ENCODE measurements at places on chromosomes 6 and 20.

DNA sequence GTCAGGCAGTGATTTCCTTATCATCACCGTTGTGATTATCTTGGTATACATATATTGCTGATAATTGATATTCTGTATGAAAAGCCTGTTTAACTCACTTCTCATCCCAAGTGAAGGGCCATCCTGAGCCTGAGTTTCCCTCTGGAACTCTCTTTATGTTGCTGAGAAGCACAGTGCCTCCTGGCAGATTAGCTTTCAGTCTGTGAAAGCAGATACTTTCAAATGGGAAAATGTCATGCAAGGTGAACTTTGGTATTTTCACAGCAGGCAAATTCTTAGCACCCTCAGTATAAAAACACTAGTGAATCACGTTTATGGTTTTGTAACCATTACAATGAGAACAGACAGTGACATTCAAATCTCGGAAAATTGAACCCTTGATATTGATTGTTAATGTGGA, 151.6 kb downstream of the PRIM2 start:
- no peak for DNase-seq

- DNase-seq = no peak
These were observed 33.5 kb downstream of the GCM1 start for GRCh38 chr6:53115113-53115512.

- DNase-seq = no peak
These were observed 155.5 kb downstream of the THBS2 start for GRCh38 chr6:169098116-169098515.

- no peak for DNase-seq
These were observed 103.0 kb upstream of the KCNK16 start for GRCh38 chr6:39425346-39426072.

- DNase-seq = no peak
These were observed 626.3 kb downstream of the TENT5A start for GRCh38 chr6:81126150-81126549.

DNA sequence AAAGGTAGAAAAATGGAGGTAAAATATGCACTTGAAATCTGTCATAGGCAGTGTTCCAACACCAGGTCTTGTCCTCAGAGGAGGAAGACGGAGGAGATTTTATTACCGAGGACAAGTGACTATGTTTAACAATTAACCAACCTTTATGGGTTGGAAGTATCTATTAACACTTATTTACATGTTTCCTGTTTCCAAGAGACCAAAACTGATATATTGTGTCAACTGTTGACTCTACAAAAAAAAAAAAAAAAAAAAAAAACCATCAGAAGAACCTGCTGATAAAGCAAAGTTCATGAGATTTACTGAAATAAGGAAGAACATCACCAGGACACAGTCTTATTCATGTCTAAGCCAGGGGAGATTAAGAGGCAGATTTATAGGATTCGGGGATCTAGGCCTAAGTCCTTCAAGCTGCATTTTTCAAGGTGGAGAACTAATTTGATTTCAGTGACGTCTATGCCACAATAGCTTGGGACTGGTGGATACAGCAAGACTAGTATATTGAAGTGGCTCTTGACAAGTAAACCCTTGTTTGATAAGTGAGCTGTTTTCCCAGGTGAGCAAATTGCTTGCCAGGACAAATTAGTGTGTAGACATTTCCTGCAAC, 126.6 kb upstream of the NAA20 start:
- no peak for DNase-seq

DNA sequence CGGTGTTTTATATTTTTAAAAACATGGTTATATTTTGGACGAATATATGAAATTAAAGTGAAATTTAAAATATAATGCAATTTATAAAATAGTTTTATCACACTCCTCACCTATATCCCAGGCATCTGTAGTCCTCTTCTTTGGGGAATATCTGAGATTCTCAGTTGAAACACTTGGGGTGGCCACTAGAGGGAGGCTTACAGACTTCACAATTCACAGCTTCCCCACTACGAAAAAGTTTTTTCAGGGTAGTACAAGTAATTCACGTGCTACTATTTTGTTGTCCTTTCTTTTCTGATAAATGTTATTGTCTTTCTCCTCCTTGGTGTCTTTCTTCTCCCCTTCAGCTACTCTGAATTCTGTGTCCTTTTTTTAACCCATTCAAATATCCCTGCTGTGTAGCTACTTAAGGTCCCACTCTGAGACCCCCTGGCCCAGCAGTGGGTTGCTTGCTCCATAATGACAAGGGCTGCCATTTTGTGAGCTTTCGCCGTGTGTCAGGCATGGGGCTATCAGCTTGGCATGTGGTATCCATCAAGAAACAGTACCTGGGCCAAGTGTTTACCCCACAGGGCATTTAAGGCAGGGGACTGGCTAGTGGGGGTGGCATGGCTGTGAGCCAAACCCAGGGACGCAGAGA, 43.6 kb upstream of the PHACTR3 start:
- DNase-seq = no peak

DNA sequence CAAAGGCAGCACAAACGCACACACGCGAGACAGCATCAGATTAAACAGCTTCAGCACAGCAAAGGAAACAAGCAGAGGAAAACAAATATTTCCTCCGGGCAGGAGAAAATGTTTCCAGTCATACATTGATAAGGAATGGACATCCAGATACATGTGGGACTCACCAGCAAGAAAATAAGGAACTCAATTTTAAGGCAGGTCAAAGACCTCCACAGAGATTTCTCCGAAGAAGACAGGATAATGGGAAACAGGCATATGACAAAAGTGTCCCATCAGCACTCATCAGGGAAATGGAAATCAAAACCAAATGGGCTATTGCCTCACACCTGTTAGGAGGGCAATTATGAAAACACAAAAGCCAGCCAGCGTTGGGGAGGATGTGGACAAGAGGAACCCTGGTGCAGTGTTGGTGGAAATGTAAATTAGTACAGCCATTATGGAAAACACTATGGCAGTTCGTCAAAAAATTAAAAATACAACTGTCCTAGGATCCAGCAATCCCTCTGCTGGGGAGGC, 9.7 kb upstream of the SLCO4A1 start:
- DNase-seq = no peak

- no peak for DNase-seq
These were observed 28.8 kb upstream of the TOP1 start for GRCh38 chr20:40999841-41000240.

- DNase-seq = no peak
These were observed 33.1 kb upstream of the CNKSR3 start for GRCh38 chr6:154543628-154544027.

All from epithelial cell of esophagus (primary cell).